Suppressor macrophage treated with lipopolysaccharide for 1 hour (primary cell): ENCODE measurements at places on chromosomes 5 and 9.
A peak's percentile ranks its signal among the peaks of the same experiment; 100 is the strongest.

DNA sequence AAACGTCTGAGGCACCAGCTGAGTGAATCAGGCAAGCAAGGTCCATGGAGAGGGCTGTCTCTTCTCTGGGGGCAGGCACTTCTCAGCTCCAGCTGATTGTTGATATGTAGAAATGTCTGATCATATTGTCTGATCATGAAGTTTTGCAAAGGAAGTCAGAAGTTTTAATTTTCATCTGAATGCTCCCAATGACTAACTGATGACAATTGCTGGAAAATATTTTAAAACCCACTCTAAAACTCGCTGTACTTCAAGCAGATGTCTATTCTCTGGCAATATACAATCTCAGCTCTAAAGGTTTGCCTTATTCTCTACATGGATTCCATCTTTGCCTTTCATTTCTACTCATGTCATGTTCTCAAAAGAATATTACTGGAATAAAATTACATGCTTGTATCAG is 12.7 kb downstream of the PLK2 start:
- DNase-seq: no peak

- DNase-seq: no peak
These were observed 108.9 kb downstream of the FOXD1 start for GRCh38 chr5:73339711-73340110.

- no peak for DNase-seq
These were observed 16.3 kb downstream of the FABP6 start for GRCh38 chr5:160245506-160246086.

DNA sequence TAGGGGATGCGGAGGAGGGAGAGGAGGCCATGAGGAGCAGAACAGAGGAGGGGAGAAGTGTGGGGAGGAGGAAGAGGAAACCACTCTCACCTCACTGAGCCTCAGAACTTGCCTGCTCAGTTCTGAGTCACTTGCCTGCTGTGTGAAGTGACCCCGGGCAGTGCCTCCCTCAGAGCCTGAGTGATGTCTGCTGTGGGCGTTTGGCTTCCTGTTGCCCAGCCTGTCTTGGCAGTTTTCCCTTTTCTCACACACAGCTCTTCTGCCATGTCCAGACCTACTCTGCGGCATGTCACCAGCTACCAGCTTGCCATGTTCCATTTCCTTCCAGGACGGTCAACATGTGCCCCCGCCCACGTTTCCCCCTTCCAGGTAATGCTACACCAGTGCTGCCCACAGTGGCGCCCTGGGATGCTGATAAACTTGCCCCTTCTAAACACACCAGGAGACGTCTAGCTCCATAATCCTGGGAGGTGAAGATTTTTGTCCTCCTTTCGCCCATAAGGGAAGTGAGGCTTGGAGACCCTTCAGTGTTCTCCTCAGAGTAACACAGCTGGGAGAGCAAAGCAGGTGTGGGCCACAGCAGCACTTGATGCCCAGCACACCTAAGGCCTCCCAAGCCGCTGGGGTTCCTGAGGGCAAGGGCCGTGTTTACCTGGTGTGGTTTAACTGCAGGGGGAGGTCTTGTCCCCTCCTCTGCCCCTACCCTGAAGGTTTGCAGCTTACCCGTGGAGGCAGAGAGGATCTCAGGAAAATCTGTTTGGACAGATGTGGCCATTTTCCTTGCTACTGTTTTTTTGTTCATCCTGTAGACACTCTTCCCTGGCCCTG is 63.8 kb upstream of the RNF130 start:
- DNase-seq: peak; percentile 95

DNA sequence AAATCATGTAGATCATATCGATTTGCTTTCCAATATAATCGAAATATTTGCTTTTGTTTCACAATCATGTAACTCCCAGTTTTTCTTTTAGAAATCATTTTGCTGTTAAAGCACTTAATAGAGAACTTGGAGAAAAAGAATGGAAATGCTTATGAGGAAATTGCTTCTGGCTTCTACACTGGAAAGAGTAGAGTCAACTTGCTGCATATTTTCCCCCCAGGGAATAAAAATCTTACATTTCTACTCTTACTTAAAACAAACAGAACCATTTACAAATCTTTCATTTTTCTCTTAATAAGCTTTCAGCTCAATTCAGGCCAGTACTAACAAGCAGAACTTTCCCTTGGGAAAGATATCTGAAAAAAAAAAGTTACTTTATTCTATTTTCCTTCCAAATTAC is 312.0 kb downstream of the CHSY3 start:
- DNase-seq: no peak

- no peak for DNase-seq
These were observed 36.1 kb upstream of the PHF2 start for GRCh38 chr9:93540305-93540704.

GRCh38 chr9:124511426-124511840 is 4.2 kb upstream of the NR5A1 start:
- DNase-seq: no peak

GRCh38 chr5:111498346-111498745 is 14.0 kb downstream of the STARD4 start:
- no peak for DNase-seq

GRCh38 chr9:68887232-68887631 is 126.7 kb downstream of the PRKACG start:
- DNase-seq: no peak

DNA sequence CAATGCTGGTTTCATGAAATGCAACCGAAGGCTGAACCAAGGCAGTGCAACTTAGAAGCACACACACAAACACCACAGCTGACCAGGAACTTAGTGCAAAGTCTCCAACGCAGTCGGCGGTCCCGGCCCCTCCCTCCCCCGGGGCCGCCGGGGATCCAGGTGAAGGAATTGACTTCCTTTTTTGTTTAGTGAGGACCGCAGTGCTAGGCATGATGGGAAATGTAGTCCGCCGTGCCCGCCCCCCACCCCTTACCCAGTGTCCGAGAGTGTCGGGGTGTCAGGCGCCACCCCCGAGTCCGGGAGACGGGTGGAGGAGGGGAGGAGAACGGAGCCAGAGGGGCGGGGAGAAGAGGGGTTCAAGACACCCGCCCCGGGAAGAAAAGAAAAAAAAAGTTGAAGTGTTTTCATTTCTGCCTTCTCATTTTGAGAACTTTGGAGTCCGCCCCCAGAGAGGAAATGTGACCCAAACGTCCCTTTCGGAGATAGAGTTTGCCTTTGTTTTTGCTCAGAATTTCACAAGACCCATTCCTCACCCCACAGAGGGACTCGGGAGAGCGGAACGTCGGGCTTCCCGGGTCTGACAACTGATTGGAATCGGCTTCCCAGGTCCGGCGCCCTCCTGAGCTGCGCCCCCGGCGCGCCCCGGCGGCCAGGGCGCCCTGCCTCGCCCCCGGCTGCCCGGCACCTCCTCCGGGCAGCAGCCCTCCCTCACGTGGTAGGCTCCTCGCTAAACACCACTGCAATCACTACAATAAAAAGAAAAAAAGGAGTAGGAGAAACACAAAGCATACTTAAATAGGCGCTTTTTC is 2.0 kb downstream of the IER5L start:
- peak; percentile 90 for DNase-seq

GRCh38 chr5:129245489-129245888 is 150.9 kb downstream of the ISOC1 start:
- no peak for DNase-seq

DNA sequence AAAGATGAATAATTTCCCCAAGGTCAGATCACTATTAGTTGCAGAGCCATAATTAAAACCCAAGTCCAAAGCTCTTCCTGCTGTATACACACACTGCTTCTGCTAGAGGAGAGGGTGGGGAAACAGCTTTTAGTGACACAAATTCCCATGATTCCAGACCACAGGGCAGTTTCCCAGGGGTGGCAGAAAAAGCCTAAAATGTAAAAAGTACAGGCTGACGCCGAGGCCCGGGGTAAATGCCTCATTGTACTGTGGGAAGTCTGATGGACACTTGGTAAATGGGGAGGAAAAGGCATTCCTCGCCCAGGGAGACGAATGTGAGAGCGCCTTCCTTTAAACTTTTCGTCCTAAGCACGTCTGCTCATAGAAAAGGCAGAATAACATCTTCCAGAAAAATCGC is 65.7 kb downstream of the DENND1A start:
- DNase-seq: peak; percentile 60

GRCh38 chr5:89168766-89169165 is 285.8 kb upstream of the MEF2C start:
- DNase-seq: no peak

DNA sequence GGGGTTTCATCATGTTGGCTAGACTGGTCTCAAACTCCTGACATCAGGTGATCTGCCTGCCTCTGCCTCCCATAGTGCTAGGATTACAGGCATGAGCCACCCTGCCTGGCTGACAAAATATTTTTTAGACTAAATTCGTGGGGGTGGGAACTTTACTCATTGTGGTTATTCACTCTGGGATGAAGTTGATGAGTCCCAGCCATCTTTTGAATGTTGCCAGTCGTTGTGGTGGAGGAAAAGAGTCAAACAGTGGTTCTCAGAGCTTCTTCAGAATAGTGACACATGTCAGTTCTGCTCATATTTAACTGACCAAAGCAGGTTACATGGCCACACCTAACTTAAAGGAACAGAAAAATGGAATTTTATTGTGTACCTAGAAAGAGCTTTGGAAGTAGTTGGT is 6.9 kb downstream of the SREK1 start:
- DNase-seq: peak; percentile 19
